Stimulated activated CD8-positive, alpha-beta memory T cell treated with anti-CD3 and anti-CD28 coated beads, Interleukin-2, amount 100 ng/mL, for 1 hour (primary cell): ENCODE measurements at places on chromosomes 2 and 18.

DNA sequence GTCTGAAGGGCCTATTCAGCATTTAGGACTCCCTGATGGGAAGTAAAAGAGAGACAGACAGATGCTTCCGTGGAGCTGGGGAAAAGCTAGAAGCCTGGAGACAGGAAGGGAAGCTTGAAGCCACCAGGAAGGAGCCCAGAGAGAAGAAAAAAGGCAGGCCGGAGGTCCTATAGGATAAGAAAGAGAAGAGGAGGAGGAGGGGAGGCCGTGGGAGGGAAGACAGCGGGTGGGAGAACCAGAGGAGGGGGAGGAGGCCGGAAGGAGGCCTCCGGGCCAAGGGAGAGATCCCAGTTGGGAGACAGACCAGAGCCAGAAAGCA is 107.1 kb upstream of the PKDCC start:
- DNase-seq: no peak

GRCh38 chr2:209581040-209581439 is 157.2 kb downstream of the MAP2 start:
- no peak for DNase-seq

DNA sequence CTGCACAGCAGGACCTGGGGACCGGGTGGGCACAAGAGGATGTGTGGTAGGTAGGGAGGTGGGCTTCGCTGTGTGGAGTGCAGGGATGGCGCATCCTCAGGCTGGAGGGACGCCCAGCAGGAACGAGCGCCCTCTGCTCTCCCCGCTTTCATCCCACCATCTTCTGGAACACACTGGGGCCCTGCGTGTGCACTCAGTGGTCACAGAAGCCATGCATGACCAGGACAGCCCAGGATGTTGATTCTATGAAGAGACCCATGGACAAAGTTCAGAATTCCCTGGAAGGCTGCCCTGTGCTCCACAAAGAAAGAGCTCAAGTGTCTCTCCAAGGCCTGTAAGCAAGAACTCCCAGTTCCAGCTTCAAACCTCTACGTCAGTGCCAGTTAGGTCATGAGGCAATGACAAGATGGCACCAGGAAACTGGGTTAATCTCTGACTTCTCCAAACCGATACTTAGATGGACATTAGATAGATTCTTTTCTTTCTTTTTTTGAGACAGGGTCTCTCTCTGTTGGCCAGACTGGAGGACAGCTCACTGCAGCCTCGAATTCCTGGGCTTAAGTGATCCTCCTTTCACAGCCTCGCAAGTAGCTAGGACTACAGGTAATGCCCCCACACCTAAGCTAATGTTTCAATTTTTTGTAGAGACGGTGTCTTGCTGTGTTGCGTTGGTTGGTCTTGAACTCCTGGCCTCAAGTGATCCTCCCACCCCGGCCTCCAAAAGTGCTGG is 3.4 kb downstream of the SLC66A2 start:
- no peak for DNase-seq

DNA sequence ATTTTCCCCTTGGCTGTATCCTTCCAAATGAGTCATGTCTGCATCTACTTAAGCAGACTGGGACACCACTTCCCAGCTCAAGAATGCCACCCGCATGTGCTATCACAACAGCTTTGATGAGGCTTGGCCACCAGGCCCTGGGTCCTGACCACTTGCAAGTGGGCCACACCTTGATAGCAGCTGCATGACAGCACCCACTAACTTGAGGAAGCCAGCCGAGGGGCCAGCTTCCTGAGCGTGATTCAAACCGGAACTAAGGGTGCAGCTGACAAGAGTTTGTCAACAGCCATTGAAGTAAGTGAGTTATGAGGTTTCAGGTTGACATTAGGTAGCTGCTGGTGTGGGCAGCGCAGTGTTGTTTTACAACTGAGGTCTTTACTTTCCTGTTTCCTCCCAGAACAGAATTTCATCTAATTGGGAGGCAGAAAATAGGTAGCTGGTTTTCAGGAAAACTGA is 54.4 kb downstream of the EPHA4 start:
- peak; percentile 30 for DNase-seq

DNA sequence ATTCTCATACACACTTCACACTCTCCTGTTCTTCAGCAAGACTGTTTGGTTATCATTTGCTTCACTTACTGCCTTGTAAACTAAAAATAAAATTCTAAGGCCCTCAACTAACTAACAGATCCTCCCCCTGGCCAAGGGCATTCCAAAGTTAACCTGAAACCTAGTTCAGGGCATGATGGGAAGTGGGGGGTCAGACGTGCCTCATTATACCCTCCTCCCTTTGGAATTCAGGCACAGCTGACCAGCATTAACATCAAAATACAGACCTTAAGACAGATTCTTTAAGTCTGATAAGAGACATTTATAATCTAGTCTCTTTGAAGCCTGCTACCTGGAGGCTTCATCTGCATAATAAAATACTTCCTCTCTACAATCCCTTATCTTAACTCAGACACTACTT is 221.0 kb downstream of the NOL4 start:
- no peak for DNase-seq

DNA sequence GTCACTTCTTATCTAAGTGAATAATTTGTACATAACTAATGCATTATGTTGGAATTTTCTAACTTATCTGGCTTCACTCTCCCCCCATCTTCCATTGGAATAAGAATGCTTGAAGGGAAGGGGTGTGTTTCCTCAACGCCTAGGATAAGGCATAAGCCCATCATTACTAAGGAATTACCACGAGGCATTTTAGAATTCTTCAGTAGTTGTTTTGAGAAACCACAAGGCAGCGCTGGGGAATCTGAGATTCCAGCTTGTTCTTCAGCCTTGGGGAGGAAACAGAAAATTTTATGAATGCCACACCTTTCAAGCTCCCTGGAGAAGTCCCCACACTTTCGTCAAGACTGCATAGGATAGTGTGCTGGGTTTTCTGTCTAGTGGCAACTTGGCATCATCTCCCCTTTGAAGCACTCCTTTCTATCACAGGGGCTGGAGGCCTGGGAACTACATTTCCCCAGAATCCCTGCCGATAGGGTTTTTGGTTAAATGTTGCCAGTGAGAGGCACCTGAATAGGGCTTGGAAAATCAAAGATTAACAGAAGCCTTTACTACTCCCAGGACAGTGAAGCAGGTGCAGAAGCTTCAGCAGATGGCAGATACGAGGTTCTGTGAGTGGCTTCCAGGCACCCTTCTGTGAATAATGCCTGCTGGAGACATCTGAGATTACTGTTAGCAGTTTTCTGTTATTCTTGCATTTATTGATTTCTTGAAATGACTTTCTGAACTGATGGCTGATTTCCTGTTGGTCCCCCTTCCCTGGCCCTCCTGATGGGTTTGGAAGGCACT is 192.7 kb upstream of the REV1 start:
- DNase-seq: no peak

- no peak for DNase-seq
Observed at GRCh38 chr2:199465988-199466691, 8.4 kb upstream of the SATB2 start.

DNA sequence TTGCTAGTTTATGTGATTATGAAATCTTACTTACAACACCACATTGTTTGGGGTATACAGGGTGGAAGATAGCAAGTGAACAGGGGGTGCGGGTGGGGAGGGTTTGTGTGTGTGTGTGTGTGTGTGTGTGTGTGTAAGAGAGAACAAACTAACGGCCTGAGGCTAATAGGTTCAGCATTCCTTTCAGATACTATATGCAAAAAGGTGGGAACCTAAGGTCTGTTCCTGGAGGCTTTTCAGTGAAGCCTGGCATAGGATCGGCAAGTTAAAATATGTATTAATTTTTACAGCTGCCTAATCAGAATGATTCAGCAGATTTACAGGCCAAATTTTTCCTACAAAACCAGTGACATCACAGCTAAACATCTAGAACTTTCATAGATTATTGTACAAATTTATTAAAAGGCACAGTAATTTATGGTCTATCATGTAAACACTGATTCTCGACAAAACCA is 7.6 kb upstream of the SPDYA start:
- no peak for DNase-seq

DNA sequence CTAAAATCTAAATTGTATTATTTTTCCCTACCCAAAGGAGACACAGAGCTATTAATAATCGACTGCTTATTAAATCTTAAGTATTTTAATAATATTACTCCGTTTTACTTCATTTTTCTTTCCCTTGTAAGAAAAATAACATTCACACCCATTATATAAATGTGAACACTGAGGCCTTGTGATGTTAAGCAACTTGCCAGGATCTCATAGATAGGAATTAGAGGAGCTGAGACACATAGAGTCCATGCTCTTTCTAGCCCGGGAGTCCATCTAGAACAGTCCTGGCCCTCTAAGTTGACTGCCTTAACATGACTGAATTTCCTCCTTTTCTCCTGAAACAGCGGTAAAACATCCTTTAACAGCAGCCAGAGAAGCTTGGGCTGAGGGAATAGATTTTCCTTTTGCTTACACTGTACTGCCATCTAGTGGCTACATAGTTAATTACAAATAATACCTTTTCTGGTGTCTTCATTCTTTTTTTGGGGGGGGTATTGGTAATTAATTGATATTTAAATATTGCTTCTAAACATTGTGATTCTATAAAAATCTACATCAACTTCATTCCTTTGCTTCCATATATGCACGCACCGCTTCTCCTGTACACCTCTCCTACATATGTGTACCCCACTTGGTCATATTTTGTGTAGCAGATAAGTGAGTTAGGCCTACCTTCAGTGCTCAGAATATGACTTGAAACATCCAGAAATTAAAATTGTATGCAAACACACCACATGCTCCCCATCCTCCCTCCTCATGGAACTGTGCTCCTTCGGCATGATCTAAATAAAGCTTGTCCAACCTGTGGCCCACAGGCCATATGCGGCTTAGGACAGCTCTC is 125.8 kb upstream of the HNMT start:
- DNase-seq: no peak

DNA sequence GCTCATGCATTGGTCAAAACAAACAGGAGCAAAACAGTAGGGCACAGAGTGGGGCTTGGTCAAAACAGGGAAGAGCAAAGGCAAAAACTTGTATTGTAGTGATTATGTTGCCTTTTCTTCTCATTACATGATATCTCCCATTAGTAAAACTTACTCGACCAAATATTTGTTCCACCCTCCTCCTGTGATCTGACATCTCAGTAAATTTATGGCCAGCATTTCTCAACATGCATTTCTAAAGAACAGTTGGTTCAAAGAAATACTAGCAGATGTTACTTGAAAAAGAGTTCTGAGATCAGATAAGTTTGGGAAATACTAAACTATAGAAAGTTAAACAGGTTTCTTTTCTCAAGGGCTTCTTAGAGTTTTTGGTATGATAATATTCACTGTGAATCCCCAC is 423.1 kb downstream of the FIGN start:
- DNase-seq: no peak

DNA sequence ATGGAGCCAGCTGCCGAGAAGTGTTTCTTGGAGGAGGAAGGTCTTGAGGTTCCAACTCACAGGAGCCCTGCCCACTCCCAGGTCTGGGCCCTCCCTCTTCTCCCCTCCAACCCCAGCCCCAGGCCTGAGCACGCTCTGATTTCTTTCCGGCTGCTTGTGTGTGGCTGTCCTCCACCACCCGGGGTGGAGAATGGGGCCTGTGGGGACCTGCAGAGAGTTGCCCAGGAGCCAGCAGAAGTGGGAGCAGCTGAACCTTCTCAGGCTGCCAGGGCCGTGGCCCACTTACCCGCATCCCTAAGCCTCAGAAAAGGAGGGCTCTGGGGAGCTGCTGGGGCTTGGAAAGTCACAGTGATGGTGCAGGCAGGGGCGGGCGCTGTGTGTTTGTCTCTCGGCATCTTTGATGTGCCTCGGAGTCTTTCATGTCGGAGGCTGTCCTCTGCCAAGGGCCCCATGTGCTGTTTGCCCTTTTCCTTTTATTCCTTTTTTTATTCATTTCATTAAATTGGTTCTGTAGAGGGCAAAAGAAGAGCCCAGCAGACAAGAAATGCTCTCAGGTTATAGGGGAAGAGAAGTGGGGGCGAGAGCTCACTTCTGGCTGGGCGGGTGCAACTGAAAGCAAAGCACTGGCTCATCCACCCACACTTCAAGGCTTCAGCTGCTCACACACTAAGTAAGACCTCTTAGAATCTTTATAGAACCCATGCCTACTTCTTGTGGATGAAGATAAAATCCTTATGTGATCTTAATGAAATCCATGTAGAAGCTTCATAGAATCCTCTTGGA is 52.5 kb downstream of the SDC1 start:
- no peak for DNase-seq

DNA sequence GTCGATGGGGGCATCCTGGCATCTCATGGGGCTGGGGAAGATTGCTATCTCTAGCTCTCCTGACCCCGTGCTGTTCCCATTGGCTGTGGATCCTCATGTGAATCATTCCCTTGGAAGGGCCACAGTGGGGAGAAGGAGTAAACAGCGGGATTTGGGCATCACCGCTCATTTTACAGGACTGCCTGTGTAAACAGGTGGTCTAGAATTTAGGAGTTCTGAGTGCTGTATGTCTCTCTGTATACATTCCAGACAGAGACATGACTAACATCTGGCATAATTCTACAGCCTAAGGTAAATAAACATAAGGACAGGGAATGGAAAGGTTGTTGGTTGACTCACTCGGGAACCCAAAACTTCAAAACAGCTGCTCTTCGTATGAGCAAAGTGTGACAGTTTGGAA is 92.7 kb downstream of the COPS8 start:
- DNase-seq: no peak

GRCh38 chr2:211423018-211423417 is 866.6 kb downstream of the CPS1 start:
- no peak for DNase-seq

DNA sequence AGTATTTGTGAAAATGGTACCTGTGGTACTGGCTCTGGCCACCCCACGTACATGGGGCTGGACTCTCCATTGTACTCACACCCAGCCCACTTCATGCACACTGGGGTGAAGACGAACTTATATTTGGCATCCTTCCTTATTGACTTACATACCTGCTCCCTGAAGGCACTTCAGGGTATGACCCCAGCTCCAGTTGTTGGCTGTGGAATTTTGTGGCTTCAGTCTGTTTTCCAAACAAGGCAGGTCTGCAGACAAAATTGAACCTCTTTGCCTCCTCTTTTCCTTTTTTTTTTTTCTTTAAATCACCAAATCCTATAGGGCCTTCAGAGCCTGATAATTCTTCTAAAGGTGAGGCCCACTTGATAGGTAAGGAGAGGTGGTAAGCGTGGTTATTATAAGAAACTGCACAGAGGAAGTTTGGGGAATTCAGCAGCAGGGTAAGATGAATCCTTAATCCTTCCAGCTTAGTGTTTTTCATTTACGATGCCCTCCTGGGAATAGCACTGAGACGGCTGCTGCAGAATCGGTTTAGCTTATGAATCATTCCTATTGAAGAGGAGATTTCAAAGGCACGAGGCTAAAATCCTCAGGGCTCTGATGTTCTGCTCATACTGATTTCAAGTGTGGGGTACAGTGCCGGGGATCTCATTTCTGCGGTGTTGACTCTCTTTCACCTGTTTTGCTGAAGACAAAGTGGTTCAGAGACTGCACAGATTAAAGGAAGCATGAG is 55.2 kb downstream of the KIF5C start:
- DNase-seq: no peak

DNA sequence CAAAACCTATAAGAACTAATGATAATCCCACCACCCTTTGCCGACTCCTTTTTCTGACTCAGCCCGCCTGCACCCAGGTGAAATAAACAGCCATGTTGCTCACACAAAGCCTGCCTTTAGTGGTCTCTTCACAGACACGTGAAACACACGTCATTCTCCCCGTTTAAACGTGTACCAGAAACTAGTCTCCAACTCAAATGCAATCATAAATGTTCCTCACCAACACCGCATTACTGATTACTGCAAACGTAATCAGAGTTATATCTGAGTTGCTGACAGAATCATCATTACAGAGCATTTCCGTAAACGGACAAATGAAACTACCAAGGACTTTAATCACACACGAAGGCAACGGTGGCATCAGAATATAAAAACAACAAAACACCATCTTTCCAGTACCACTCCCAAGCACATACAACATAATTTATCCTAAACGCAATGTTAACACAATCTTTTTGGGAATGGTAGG is 1.9 kb downstream of the CLK1 start:
- peak; percentile 24 for DNase-seq
